RCC 7860 (cell line): ENCODE measurements at places on chromosomes 6 and 20.
A peak's percentile ranks its signal among the peaks of the same experiment; 100 is the strongest.

- DNase-seq, result no peak
Measured at GRCh38 chr6:65229825-65230224, 477.2 kb downstream of the EYS start.

DNA sequence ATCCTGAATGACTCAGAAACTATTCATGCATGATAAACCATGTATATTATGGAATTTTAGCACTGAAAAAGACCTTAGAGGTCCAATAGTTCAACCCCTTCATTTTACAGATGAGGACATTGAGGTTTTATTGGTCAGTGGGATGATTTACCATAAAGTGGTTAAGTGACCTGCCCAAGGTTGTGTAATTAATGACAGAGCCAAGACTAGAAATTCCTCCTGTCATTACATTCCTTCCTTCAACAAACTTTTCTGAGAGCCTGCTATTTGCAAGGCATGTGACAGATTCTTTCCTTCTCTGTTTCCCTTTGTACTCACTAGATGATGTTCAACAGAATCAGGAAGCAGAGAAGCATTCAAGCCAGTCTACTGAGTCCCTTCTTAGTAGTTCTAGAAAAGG, 170.7 kb upstream of the KCNK16 start:
- DNase-seq, result peak; percentile 96

DNA sequence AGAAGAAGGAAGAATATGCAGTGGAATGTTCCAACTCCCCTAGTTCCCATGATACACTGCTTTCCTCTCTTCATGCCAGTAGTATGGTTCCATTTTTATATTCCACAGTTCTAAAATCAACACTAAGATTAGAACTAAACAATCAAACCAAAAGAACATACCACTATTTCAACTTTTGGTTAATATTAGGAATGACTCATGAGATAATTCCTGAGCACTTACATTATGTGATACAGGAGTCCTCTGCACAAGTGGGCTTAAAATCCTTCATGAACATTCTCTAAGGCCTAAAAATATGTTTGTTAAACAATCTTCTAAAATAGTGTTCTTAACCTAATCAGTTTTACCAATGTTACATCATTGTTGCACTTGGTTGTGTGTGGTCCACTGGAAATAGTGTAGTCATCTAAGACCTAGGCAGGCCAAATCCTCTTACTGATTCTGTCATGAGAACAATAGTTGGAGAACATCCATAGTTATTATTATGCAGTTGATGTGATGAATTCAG, 30.3 kb upstream of the RCAN2 start:
- no peak for DNase-seq

DNA sequence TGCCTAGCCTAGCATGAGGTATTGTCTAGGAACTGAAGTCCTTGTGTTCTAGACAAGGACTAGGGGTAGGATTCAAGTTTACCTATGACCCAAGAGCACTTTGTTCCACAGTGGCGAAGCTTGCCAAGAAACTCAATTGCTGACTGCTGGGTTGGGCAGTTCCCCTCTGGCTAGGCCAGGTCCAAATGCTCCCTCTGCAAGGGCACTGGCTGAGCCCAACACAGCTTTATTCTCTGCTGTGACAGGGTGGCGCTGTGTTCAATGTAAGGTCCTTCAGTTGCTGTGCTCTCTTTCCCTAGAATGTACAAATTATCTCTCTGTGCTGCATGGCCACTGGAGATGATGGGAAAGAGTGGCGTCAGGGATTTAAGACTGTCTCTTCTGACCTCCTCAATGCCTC, 950.8 kb downstream of the HACE1 start:
- DNase-seq, result no peak

GRCh38 chr6:148203970-148204369, 138.7 kb upstream of the SASH1 start:
- DNase-seq, result no peak
